ENCODE measurements at places on chromosomes 5 and 9.

DNA sequence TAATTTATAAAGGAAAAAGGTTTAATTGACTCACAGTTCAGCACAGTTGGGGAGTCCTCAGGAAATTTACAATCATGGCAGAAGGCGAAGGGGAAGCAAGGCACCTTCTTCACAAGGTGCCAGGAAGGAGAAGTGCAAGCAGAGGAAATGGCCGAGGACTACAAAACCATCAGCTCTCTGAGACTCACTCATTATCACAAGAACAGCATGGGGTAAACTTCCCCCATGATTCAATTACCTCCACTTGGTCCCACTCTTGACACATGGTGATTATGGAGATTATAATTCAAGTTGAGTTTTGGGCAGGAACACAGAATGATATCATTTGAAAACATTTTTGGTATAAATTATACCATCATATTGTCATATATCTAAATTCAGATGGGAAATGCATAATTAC lies 934.7 kb downstream of the CDH12 start:
- no peak for DNase-seq

DNA sequence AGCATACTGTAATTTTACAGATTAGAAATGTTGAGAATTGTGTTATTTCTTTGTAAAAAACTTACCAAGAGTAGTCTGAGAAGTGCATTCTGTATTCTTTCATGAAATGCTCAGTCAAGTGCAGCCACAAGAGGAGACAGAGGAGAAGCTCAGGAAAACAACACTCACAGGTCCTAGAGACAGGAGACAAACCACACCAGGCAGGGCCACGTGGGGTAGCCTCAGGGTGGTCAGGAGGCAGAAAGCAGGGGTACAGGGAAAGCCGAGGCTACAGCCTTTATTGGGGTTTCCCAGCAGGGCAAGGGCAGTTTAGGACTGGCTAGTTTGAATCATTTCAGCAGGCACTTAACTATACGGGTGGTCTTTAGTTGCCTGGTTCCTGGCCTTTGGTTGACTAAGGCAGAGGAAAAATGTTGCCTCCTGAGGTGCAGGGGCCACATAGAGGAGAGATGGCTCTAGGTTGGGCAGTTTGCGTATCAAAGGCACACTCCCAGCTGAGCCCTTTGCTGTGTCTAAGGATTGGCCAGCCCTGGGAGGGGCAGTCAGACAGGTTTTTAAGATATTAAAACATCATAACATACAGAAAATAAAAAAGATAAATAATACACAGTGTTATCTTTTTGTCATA lies 230.9 kb upstream of the ANKRD55 start:
- DNase-seq, result no peak

- DNase-seq, result no peak
Measured at GRCh38 chr5:73030531-73030930, 74.7 kb downstream of the FCHO2 start.

DNA sequence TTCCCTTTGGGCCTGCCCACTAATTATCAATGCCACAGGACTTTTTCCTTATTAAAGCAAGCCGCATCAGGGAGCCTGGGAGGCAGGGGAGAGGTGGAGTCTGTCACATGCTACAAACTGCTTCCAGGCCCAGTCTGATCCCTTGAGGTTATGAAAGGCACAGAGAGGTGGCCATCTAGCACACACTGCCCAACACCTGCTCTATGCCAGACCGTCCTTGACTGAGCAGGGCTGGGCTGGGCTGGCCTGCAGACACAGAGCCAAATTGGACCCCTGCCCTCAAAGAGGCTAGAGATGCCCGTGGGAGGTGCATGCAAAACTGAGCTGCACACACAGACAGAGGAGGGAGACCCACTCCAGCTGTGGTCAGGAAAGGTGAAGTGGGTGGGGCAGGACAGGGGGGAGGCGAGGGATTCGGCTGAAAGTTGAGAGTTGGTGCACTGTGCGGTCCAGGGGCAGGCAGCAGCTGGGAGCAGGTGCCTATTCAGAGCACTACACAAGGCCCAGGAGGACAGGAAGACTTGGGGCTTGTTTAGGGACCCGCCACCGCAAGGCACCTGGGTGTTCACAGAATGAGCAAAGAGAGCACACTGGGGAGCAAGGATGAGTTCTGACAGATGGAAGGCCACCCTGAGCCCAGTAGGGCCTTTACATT lies 36.4 kb upstream of the TCF7 start:
- no peak for DNase-seq

- DNase-seq, result no peak
Measured at GRCh38 chr5:121963392-121963791, 1.6 kb downstream of the SRFBP1 start.

- no peak for DNase-seq
Measured at GRCh38 chr5:175629261-175629660, 28.6 kb upstream of the HRH2 start.

DNA sequence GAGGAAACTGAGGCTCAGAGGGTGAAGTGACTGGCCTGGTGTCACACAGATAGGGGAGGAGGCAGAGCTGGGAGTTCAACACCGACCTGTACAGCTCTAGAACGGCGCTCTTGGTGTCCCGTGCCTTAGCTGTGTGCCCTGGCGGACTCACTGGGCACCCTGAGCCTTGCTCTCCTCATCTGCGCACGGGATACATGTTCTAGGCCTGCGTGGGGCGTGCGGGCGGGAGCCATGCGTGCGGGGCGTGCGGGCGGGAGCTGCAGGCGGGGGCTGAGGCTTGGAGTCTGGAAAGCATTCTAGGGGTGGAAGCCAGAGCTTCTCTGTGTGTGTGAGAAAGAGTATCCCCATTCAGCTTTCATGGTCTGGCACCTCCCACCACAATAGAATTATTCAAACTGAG lies 165.3 kb downstream of the GAPVD1 start:
- DNase-seq, result no peak
